ENCODE measurements at places on chromosomes 6 and 20. TPM values are rescaled to one million over a fixed set of nuclear protein-coding genes. Genes with fewer than 3 reads are reported as not detected.

Gene TAB2
- total RNA-seq = 70.9 TPM

Gene RHAG
- not detected for total RNA-seq

Gene VGLL2
- not detected for total RNA-seq

Gene ADAT2
- 17.8 TPM for total RNA-seq

Gene HLA-DMA
- total RNA-seq = 11.9 TPM

Gene PTK6
- total RNA-seq = not detected

Gene CD93
- not detected for total RNA-seq

Gene OPRM1
- not detected for total RNA-seq

Gene CCN6
- total RNA-seq = not detected

Gene COMMD7
- total RNA-seq = 39.4 TPM

Gene ZBTB9
- 12.7 TPM for total RNA-seq

Gene CYP39A1
- total RNA-seq = 7.1 TPM

- no peak for DNase-seq
Measured at GRCh38 chr6:45364466-45364865, 13.3 kb downstream of the SUPT3H start.

DNA sequence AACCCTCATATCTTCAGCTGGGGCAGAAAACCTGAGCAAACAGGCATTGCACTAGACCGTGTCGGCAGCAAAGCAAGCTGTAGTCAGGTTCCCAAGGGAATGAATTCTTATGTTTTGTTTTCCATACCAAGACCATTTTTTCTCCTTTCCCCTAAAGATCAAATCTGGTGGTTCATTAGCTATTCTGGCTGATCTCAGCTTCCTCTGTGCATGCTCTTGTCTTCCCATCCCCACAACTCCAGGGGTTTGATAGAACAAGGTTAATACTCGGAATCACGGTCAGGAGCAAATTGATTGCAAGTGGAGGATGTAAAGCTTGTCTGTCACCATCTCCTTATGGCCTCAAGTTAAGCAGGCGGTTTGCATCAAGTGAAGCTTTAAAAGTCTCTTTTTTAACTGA, 778.8 kb downstream of the KIF16B start:
- DNase-seq = no peak

DNA sequence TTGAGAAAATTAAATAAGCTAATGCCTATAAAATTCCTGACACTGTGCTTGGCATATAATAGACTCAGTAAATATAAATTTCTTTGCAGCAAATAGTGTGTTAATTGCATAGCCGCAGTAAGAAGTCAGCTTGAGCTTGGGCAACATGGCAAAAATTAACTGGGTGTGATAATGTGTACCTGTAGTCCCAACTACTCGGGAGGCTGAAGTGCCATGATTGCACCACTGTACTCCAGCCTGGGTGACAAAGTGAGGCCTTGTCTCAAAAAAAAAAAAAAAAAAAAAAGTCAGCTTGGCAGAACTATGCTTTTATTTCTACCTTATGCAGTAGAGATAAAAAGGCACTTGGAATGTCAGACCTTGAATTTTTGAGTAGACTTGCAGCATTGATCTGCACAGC, 121.8 kb downstream of the AKAP7 start:
- no peak for DNase-seq

- DNase-seq = no peak
Measured at GRCh38 chr6:165925474-165926156, 242.0 kb downstream of the TBXT start.

- no peak for DNase-seq
Measured at GRCh38 chr6:153634416-153634815, 404.6 kb upstream of the OPRM1 start.

DNA sequence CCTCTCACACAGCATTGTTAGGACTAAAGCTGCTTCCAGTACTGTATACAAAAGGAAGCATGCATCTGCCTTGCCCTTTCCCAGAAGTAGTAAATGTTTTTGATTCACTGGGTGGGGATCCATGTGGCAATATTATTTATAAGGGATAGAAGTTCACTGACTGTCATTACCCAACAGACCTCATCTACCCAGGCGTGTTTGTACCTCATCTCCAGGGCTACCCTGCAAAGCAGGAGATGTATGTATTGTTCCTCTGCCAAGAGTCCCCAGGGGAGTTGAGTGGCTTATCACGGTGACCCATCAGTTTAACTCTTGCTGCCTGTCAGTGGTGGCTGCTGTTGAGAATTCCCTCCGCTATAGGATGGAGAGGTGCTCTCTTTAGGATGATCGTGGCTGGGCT, 42.5 kb downstream of the SLC24A3 start:
- DNase-seq = no peak

- DNase-seq = no peak
Measured at GRCh38 chr6:128511506-128511905, 8.9 kb downstream of the PTPRK start.

GRCh38 chr6:148534871-148535270, 192.2 kb downstream of the SASH1 start:
- DNase-seq = no peak

GRCh38 chr6:119361209-119361608, 11.6 kb upstream of the MAN1A1 start:
- DNase-seq = no peak

- DNase-seq = no peak
Measured at GRCh38 chr6:3960754-3961361, 111.7 kb downstream of the FAM50B start.

DNA sequence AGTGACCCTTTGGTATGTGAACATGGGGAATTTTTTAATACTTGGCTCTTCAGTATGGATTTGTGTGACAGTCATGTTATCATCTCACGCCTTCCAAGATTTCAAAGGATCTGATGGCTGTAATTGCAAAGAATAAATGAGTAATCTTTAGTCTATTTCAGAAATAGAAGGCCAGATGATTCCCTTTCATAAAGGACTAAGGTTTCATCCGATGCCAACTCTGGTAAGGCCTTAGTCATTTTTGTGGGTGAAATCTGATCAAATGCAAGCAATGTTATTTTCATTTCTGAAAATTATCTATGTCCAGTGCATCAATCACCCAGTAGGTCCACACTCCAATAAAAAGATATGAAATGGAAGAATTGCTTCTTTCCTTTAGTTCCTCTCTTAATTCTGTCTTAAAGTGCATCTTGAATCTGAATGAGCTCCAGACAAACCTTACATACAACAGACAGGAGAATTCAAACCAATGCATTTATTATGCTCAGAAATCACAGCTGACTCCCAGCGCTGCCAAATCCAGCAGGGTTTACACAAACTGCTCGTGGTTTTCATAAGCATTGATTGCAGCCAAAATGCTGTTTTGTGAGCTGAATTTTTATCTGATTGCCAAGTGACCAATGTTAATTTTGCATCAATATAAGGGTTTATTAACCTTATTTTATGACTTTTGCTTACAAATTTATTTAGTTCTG, 565.2 kb upstream of the MARCKS start:
- no peak for DNase-seq

DNA sequence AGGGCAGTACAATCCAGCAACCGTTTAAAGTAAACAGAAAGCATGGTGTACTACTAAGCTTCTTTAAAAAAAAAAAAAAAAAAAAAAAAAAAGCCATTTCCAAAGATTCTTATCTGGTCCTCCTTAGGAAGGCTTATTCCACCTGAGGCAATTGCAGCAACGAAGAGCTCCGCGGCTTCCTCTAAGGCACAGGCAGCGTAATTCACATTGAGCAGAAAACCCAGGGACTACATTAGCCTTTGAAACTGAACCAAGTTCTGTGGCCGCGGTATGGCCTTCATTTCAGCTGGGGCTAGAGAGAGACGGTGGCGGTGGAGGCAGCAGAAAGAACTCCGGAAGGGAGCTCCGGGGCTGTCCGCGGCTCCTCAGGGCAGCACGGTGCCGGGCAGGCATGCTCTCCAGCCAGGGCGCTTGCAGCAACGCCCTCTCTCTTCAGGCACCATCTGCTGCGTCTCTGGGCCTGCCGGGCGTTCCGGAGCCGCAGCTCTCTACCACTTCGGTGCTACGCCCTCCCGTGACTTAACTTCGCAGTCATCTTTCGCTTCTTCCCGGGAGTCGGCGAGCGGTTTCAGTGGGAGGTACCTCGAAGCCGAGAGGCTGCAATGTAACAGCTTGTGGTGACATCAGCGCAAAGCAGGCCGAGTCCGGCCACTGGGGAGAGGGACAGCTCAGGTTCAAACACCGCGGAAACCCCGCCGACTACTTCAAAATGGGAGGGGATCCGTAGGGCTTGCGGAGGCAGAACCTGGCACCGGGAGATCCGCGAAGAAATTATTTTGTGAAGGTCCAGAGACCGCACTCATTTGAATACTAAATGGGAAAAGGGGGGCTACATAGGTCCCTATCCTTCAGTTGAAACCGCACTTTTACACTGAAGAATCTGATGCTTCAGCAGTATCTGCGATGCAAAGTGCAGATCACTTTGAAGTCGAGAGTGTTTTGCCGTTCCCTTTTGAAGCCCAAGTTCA, 100.0 kb downstream of the DST start:
- peak; percentile 94 for DNase-seq

DNA sequence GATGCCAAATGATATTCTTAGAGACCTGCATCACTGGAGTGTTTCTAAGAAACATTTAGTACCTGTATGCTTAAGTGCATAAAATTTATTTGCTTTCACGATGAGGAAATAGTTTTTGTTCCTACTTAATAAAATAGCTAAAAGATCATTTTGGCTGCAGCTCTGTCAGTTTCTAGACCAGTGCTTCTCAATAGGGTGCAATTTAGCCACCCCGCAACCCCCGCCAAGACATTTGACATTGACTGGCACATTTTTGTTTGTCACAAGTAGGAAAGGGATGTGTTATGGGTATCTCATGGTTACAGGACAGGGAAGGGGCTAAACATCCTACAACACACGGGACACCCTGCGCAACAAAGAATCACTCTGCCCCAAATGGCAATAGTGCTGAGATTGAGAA, 335.7 kb upstream of the HSF2 start:
- DNase-seq = no peak

GRCh38 chr6:7129784-7130569, 22.2 kb downstream of the RREB1 start:
- no peak for DNase-seq

GRCh38 chr6:40810171-40810570, 223.0 kb upstream of the LRFN2 start:
- no peak for DNase-seq

GRCh38 chr20:12067686-12068085, 150.0 kb downstream of the BTBD3 start:
- DNase-seq = no peak

GRCh38 chr6:147441751-147442150, 66.7 kb upstream of the SAMD5 start:
- DNase-seq = no peak

- no peak for DNase-seq
Measured at GRCh38 chr20:20953738-20954618, 152.2 kb downstream of the LINC00237 start.

GRCh38 chr6:22929311-22929985, 360.1 kb downstream of the HDGFL1 start:
- DNase-seq = no peak

DNA sequence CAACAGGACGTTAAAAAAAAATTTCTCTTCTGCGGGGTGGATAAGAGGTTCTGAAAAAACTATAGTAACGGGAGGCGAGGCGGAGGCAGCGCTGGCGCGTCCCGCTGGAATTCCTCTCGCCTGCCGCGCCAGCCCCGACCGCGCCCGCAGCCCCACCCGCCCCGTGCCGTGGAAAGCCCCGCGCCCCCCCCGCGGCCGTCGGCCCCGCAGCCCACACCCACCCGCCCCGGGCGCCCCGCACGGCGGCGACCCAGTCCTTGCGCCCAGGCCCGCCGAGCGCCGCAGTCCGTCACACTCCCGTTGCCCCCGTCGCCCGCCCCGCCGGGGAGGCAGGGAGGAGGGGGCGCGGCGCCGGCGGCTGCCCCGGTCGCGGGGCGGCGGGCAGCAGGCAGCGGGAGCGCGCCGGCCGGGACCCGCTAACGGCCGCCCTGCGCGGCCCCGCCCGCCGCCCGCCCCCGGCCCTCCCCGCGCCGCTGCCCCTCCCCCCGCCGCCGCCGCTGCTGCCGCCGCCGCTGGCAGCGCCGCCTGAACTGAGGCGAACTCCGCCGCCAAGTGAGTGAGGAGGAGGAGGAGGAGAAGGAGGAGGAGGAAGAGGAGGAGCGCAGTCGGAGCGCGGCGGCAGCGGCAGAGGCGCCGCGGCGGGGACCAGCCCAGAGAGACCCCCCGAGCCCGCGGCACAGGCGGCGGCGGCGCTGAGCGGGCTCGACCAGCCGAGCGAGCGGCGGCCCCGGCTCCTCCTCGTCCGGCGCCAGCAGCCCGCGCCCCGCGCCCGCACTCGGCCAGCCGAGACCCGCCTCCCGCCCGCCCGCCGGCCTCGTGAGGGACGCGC, at the start of gene QKI:
TSS of gene QKI (plus strand) at position 602 of the 829 bp plus-strand sequence. CDS start 476 bp downstream, outside the sequence.
- peak; percentile 91 for DNase-seq

- DNase-seq = peak; percentile 75
Measured at GRCh38 chr6:26329763-26330511, 35.1 kb upstream of the BTN3A2 start.

DNA sequence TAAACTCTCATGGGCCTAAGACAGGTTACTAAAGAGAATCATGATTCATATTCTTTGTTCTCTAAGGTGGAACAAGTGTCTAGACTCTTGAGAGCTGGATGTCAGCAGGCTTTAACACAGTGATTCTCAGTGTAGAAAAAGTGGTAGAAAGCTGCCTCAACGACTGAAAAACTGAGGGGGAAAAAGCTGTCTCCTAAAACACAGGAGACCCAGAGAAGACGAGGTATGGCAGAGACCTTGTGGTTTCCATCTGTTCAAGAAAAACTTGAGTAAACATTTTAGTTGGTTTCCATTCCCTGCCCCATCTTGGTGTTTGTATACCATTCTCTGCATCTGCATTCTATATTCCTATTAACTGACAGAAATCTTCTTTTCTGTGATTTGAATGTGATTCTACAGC, 57.6 kb upstream of the MAP3K7 start:
- DNase-seq = no peak

DNA sequence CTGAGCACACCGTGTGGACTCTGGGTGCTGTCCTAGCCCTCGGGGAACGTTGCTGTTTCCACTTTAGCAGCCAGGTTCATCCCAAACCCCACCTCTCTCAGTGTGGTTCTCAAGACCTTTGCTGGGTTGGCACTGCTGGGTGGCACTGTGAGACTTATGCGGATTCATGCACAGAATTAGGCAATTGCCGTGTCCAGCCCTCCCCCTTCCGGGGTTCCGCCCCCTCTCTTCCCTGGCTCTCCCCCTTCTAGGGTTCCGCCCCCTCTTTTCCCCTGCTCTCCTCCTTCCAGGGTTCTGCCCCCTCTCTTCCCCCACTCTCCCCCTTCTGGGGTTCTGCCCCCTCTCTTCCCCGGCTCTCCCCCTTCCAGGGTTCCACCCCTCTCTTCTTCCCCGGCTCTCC, 39.8 kb upstream of the SLCO4A1 start:
- no peak for DNase-seq

Data from neural progenitor cell (in vitro differentiated cells).